ENCODE measurements at places on chromosomes 6 and 20.

- no peak for DNase-seq
These were observed 132.5 kb downstream of the TBC1D7 start for GRCh38 chr6:13195803-13196202.

GRCh38 chr20:53899351-53900167 lies 170.8 kb downstream of the BCAS1 start:
- DNase-seq: peak; percentile 48

GRCh38 chr6:129631070-129631469 lies 78.9 kb downstream of the ARHGAP18 start:
- DNase-seq: no peak

GRCh38 chr6:26240157-26241032 lies 124.6 kb upstream of the BTN3A2 start:
- no peak for DNase-seq

DNA sequence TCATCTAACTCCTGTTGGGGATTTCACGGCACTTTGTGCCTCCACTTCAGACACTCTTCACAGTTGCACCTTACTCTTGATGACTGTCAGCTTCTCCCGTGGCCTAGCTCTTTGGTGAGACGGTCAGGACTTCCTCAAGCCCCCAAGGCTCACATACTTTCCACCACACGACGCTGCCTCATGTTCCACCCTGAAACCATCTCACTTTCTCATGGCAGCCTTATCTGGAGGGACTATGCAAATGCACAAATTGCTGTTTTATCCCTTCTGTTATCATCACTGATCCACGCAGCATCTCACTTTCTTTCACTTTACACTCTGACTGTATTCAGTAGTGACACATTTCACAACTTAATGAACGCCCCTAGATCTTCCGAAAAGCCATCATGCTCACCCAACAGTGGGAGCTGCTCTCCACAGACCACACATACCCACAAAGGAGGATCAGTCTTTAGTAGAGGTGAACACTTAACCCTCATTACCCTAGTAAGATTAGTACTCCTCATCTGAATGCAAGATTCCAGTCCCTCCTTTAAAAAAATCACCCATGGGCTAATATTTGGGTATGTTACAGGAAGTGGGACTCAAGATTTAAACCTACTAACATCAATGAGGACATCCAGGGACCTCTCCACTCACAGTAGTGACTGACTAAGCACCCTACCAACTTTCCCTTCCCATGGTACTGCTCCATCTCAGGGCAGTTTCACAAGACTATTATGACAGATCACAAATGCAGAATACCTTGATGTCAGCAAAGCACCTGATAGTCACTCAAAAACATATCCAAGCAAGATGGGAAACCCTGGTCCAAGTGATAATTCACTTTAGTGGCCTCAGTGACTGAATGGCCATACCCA lies 35.4 kb downstream of the FYN start:
- peak; percentile 37 for DNase-seq

DNA sequence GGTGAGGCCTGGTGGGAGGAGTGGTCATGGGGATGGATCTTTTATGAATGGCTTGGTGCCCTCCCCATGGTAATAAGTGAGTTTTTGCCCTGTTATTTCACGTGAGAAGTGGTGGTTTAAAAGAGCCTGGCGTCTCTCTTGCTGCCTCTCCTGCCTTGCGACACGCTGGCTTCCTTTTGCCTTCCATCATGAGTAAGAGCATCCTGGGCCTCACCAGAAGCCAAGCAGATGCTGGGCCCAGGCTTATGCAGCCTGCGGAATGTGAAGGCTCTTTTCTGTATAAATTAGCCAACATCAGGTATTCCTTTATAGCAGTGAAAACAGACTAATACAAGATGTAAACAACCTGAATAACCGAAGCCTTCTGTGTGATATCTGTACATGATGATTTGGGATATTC lies 27.6 kb downstream of the VTA1 start:
- DNase-seq: no peak

DNA sequence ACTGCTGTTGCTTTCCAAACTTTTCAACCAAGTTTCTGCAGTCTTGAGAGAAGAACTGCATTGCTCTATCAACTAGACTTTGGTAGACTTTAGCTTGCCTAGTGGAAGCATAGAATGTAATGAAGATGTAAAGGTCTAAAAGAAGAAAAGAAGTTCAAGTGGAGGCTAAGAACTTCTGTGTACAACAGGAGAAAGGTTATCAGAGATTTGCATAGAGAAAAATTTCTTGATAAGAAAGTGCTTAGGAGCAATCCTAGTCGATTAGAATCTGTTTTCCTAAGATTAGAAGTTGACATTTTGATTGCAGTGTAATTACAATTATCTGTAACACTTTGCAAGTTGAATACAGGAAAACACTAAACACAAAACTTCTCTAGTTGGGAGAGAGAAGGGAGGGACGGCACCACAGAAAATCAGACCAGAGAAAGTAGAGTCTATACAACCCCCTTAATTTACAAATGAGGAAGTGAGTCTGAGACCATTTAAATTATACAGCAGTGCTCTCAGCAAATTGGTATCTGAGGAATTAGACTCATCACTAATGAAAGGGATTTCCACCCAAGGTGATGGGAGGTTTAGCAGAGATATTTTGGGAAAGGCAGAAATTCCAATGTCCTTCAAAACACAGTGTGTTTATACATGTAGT lies 194.3 kb upstream of the MARCKS start:
- DNase-seq: no peak

DNA sequence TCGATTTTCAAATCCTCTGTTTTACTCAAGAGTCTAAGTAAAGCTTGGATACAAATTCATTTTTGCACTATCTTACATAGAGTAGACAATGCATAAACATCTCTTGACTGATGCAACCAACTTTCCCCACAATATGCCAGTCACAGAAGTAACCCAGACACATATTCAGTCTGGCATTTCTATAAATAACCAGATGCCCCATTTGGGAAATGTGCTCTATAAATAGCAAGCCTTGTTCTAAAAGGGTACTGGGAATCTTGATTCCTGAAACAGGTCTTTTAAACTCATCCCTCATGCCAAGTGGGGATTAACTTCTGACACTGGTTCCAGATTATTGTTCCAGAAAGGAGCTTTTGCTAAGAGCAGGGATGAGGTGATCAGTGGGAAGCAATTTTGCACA lies 411.7 kb downstream of the EPM2A start:
- no peak for DNase-seq

DNA sequence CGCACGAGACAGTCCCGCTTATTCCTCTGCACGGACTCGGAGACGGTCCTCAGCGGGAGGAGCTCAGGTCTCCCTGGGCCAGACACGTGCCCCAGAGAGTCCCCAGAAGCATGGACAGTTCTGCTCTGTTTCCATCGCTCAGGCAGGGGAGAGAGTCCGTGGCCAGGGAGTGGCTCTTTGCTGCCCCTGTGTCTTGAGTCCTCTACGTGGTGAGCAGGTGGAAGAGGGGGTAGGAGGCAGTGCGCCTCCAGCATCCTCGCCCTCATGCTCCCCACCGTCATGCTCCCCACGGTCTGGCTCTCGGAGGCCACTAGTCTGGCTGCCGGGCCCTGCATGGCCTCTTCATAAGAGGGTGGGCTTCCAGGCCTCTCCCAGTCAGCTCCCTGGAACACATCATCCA lies 8.9 kb downstream of the TAGAP start:
- DNase-seq: no peak

DNA sequence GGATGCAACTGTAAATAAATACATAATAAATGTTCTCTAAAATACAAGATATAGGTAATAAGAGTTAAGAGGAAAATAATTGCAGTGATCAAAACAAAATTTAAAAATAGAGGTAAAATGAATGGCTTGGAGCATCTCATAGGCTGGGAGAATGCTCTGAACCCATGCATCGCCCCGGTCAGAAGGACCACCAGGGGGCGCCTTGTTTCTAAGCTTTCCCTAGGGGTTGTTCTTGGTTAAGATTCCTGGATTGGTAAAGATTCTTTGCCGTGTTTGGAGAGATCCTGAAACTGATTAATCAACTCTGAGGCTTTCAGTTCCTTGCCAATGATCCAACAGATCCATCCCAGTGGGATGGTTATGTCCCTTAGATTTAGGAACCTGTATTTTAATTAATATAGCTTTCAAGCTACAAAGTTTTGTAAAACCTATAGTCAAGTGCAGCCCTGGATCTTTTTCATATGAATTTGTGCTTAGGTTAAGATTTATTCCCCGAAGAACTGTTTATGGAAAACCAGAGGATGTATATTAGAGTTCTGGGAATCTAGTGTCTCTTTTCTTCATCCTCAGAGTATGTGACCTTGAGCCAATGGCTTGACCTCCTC lies 45.3 kb upstream of the PRELID3B start:
- DNase-seq: peak; percentile 45

All from stimulated activated CD8-positive, alpha-beta memory T cell treated with anti-CD3 and anti-CD28 coated beads, Interleukin-15, amount 100 ng/mL, for 4 hours (primary cell).